Panc1 (cell line): ENCODE measurements at places on chromosomes 2 and 18. TPM values are rescaled to one million over a fixed set of nuclear protein-coding genes. Genes with fewer than 3 reads are reported as not detected.

GRCh38 chr18:49207361-49207760 lies 253.1 kb downstream of the DYM start:
- DNase-seq = no peak

- DNase-seq = no peak
Measured at GRCh38 chr18:59700535-59700967, 3.3 kb upstream of the CCBE1 start.

SP140 gene
- total RNA-seq = 1.1 TPM

DNA sequence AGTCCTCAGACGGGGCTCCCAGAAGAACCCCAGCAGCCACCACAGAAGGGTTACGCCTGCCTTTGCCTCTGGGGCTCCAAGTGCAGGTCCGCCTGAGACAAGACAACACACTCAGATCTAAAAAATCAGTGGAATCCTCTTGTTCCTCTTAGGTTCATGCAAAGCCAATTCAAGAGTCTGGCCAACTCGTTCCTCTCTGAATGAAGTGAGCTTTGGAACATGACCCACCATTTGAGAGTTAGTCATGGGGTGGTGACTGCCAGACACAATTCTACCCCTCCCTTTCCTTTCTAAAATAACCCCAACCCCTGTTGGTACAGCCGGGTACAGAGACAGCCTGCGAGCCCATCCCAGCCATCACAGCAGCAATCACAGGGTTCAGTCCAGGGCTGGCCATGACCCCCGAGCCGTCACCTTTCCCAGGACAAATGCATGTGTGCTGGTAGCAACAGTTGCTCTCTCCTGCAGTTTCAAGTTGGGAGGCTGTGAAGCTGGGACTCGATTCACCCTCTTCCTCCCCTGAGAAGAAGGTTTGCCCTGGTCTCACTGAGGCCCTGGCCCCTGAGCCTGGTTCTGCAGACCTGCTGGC lies 183.1 kb upstream of the SH3BP4 start:
- no peak for DNase-seq

GRCh38 chr2:238848976-238849853 lies 1.3 kb downstream of the TWIST2 start:
- DNase-seq = no peak
